Left cardiac atrium (tissue), 4 donors: ENCODE measurements at places on chromosomes 13 and 19. TPM values are rescaled to one million over a fixed set of nuclear protein-coding genes. Genes with fewer than 3 reads are reported as not detected.

BEST2 gene
- total RNA-seq: not detected

FAM83E gene
- 0.32 TPM for total RNA-seq

DNA sequence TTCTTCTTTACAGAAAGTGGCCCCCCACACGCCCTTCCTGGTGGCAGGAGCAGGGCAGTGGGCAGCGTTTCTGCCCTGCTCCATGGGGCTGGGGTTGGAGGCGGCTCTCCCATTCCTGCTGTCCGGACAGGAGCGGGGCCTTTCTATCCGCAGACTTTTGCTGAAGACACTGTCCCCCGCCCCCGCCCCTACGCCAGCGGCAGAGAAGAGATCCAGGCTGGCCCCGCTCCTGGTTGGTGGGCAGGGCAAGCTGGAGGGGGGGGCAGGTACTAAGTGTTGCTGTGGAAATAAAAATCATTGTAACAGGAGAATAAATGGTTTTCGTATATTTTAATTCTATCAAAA, 81.7 kb downstream of the ZNF429 start:
- DNase-seq: no peak

DNA sequence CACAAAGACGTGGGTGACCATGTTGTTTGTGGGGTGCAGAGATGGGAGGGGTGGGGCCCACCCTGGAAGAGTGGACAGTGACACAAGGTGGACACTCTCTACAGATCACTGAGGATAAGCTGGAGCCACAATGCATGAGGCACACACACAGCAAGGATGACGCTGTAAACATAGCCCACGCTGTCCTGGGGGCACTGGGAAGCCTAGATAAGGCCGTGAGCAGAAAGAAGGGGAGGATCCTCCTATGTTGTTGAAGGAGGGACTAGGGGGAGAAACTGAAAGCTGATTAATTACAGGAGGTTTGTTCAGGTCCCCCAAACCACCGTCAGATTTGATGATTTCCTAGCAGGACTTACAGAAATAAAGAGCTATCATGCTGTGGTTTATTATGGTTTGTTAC, 5.6 kb downstream of the KLK2 start:
- no peak for DNase-seq

- DNase-seq: no peak
Measured at GRCh38 chr19:52231154-52231910, 38.1 kb upstream of the ZNF766 start.
